ENCODE measurements at places on chromosomes 12 and 14. TPM values are rescaled to one million over a fixed set of nuclear protein-coding genes. Genes with fewer than 3 reads are reported as not detected.

CPNE6 gene
- total RNA-seq = not detected

SERPINA12 gene
- not detected for total RNA-seq

CKB gene
- 27.2 TPM for total RNA-seq

DNA sequence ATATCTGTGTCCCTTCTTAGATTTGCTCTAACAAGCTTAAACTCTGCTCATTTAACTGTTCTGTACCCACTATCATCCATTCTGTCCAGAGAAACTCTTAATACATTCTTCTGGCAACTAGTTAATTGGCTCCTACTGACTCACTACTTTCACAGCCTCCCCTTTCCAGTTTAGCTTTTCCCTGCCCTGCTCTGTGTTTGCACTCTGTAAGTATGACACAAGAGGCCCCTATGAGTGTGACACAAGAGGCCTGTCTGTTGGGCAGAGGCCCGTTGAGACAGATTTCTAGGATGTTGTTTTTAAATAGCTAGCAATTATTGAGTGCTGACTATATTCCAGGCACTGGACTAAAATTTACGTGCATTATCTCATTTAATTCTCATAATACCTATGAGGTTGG, 246.0 kb upstream of the DAAM1 start:
- DNase-seq = peak; percentile 67

DNA sequence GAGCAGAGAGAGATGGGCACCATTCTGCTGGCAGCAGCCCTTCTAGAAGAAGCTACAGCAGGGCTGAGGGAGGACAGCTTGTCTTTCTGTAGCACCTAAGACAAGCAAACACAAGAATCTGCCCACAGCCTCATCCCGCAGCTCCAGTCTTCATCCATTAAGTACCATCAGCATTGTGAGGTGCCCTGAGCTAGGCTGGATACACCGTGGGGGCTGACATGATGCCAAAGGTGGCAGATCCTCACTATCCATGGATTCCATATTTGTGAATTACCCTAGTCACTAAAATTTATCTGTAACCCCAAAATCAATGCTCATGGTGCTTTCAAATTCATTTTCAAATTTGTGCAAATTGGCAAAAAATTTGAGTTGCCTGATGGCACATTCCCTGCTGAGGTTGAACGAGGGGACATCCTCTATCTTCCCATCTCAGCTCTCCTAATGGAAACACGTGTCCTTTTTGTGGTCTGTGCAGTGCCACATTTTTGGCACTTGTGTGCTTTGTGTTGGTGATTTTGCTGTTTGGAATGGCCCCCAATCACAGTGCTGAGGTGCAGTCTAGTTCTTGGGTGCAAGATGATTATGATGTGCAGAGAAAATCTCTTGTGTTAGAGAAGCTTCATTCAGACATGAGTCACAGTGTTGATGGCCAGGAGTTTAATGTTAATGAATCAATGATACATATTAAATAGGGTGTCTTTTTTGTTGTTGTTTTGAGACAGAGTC, 7.0 kb downstream of the PITPNM2 start:
- peak; percentile 34 for DNase-seq

GNG2 gene
- 14.7 TPM for total RNA-seq

- no peak for DNase-seq
These were observed 54.0 kb downstream of the TRAFD1 start for GRCh38 chr12:112179341-112179740.
